ENCODE measurements at places on chromosomes 2 and 18. TPM values are rescaled to one million over a fixed set of nuclear protein-coding genes. Genes with fewer than 3 reads are reported as not detected.

Gene LCT
- total RNA-seq: 0.05 TPM

GRCh38 chr2:183253441-183254130 is 129.3 kb downstream of the NUP35 start:
- no peak overlapping the region for H3K27ac ChIP-seq
- H3K4me1 ChIP-seq: no peaks in the 10 kb centered on the region
- no peaks in the 10 kb centered on the region for H3K27me3 ChIP-seq

DNA sequence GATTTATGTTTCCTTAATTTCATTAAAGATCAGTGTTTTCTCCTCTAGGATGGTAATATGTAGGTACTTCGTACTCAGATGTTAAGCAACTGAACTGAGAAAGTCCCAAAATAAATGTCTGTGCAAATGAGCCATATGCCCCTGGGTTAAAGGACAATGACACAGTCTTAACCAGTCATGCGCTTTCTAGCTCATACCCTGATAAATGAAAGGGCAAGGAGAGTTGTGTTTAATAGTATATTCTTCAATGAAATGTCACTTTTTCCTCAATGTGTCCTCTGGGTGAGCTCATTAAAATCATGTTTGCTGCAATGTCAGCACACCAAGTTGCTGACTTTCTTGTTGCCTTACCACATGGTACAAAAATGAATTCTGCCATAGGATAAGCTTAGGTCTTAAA is 856.3 kb downstream of the TMEM182 start:
- H3K27me3 ChIP-seq: no peaks in the 10 kb centered on the region
- H3K4me1 ChIP-seq: no peaks in the 10 kb centered on the region
- DNase-seq: no peak
- no peak overlapping the region for H3K27ac ChIP-seq
- no peak overlapping the region for H3K4me3 ChIP-seq

DNA sequence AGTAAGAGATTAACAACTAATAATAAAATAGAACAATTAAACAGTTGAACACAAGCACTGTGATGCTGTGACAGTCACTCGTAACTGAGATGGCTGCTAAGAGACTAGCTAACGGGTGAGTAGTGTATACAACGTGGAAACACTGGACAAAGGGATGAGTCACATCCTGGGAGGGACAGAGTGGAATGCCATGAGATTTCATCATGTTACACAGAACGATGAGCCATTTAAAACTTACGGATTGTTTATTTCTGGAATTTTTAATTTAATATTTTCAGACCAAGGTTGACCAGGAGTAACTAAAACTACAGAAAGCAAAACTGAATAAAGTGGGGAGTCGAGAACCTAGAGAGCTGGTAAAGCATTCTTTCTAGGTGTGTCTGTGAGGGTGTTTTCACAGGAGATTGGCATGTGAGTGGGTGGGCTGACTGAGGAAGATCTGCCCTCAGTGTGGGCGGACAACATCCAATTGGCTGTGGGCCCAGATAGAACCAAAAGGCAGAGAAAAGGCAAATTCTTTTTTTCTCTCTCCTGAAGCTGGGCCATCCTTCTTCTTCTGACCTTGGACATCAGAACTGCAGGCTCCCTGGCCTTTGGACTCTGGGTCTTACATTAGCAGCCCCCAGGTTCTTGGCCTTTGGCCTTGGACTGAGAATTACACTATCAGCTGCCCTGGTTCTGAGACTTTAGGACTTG is 14.6 kb downstream of the TMSB10 start:
- peak overlapping the region; percentile 61 for H3K4me3 ChIP-seq
- peak overlapping the region; percentile 90 for H3K27ac ChIP-seq
- no peaks in the 10 kb centered on the region for H3K36me3 ChIP-seq
- DNase-seq: peak; percentile 75
- H3K4me1 ChIP-seq: peaks cover 59% of the 10 kb centered on the region

GRCh38 chr2:95385570-95385984 is 16.9 kb upstream of the FAHD2A start:
- no peak overlapping the region for H3K4me3 ChIP-seq
- H3K36me3 ChIP-seq: no peaks in the 10 kb centered on the region
- no peaks in the 10 kb centered on the region for H3K4me1 ChIP-seq
- DNase-seq: no peak
- no peak overlapping the region for H3K27ac ChIP-seq

Gene MSTN
- total RNA-seq: not detected

DNA sequence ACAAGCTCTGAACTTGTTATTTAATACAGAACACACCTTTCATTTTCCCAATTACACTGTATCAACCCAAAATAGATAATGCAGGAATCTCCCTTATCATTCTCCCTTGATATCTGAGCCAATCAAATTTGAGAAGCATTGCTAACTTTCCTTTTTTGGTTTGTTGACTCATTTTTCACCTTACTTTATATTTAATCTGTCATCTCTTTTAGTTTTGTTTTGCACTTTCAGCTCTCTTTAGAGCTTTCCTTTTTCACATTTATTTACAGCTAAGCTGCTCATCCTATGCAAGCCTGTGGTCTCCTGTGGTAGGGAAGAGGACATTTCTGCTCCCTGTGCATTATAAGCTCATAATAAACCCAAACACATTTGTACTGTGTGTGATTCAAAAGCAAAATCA is 50.1 kb downstream of the ITGAV start:
- peak overlapping the region; percentile 11 for H3K27ac ChIP-seq
- H3K4me3 ChIP-seq: no peak overlapping the region
- H3K4me1 ChIP-seq: peaks cover 24% of the 10 kb centered on the region
- H3K27me3 ChIP-seq: no peaks in the 10 kb centered on the region
- DNase-seq: peak; percentile 16

GRCh38 chr2:9941196-9941995 is 10.1 kb upstream of the GRHL1 start:
- H3K27ac ChIP-seq: no peak overlapping the region
- peaks cover 6% of the 10 kb centered on the region for H3K27me3 ChIP-seq
- H3K4me1 ChIP-seq: no peaks in the 10 kb centered on the region
- no peak overlapping the region for H3K4me3 ChIP-seq
- no peaks in the 10 kb centered on the region for H3K36me3 ChIP-seq

GRCh38 chr18:45562567-45563479 is 52.5 kb upstream of the SLC14A2 start:
- H3K4me1 ChIP-seq: no peaks in the 10 kb centered on the region
- no peak overlapping the region for H3K4me3 ChIP-seq
- DNase-seq: no peak
- no peak overlapping the region for H3K27ac ChIP-seq
